Cardiac septum (tissue), 1 donor: ENCODE measurements at places on chromosomes 13 and 19. TPM values are rescaled to one million over a fixed set of nuclear protein-coding genes. Genes with fewer than 3 reads are reported as not detected.

CD22 gene
- total RNA-seq = 0.70 TPM

GRCh38 chr19:17616961-17617806, 61.7 kb downstream of the COLGALT1 start:
- no peak for DNase-seq

DNA sequence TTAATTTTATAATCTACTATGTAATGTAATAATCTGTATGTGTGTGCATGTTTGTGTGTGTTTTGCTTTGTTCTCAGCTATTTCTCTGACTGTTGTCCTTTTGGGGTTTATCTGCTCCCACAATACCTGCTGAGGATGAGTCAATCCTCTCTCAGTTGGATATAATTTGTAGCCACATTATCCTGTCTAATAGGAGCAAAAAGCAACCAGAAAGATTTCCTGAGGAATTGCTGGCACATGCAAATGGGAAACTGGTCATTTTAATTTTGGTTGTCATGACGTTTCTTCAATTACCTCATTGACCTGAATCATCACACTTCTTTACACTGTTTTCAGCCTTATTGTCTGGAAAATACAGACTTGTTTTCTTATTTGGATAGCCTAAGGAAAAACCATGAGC, 488.4 kb downstream of the KLF5 start:
- DNase-seq = no peak

DNA sequence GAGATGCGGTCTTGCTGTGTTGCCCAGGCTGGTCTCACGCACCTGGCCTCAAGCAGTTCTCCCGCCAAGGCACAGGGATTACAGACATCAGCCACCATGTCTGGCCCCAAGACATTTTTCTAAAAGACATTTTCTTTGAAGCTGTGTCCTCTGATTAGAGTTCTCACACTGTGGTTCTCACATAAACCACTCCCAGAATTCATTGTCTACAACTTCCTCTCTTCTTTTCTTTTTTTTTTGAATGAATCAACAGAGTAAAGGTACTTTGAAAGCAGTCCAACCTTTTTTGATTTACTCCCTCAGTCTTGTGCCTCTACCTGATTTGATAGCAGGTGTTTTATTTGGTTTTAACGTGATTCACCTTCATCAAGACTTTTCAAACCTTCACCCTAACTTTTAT, 14.3 kb upstream of the SHD start:
- DNase-seq = no peak

DNA sequence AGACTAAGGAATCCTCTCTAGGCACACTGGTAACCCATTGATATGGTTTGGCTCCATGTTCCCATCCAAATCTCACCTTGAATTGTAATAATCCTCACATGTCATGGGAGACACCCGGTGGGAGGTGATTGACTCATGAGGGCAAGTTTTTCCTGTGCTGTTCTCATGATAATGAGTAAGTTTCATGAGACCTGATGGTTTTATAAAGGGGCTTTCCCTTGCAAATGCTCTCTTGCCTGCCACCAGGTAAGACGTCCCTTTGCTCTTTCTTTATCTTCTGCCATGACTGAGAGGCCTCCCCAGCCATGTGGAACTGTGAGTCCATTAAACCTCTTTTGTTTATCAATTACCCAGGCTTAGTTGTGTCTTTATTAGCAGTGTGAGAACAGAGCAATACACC, 81.4 kb upstream of the GPC6 start:
- DNase-seq = no peak

FGF22 gene
- total RNA-seq = not detected

DNA sequence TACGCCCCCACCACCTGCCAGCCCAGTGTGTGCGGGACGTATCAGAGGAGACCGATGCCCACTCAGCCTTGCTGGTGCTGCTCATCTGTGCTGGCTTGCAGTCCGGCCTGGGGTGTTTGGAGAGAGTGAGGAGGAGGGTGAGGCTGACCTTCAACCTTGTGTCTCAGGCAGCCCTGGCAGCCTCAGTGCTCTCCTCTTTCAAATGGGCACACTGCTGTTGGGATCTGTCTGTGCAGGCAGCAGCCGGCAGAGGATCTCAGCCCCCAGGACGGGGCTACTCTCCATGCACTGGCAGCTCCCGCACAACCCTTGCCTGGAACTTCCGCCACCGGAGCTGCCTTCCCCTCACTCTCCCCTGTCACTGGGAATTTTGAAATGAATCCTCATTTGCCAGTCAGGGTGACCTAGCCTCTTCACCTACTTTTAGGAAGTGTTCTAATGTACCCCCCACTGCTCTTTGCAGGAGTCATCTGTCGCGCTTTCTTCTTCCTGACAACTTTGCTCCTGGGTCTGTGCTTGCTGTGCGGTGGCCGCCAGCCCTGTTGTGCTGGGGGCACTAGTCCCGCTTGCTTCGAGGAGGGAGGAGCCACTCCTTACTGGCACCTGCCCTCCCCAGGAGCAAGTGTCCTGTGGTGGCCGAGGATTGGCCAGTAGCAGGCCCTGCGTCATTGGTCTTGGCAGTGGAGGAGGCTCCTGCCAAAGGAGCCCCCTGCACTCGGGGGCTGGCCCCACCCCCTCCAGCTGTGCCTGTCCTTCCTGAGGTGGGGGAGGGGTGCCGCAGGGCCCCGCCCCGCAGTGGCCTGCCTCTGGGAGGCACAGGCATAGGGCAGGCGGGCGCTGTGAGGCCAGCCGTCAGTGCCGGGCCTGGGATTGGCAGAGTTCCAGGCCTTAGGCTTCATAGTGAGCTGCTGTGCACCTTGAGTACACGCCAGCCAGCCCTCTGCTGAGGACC, 53.4 kb downstream of the TSSK6 start:
- DNase-seq = peak; percentile 81

DNA sequence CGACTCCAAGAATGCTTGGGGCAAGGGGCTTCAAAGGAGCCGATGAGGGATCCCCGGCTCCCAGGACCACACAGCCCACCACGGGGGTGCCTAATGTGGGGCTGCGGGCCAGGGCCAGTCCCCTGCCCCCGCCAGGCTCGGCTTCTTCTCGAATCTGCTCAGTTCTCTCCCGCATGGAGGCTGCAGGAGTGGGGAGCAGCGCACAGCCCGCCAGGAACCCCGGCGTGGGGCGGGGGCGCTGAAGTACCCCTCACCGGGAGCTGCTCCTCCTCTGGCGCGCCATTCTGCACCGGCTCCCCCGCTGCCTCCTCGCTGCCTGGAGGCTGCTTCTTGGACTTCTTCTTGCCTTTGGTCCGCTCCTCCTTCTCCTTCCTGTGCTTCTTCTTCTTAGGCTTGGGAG, 14.7 kb downstream of the IZUMO4 start:
- no peak for DNase-seq

DNA sequence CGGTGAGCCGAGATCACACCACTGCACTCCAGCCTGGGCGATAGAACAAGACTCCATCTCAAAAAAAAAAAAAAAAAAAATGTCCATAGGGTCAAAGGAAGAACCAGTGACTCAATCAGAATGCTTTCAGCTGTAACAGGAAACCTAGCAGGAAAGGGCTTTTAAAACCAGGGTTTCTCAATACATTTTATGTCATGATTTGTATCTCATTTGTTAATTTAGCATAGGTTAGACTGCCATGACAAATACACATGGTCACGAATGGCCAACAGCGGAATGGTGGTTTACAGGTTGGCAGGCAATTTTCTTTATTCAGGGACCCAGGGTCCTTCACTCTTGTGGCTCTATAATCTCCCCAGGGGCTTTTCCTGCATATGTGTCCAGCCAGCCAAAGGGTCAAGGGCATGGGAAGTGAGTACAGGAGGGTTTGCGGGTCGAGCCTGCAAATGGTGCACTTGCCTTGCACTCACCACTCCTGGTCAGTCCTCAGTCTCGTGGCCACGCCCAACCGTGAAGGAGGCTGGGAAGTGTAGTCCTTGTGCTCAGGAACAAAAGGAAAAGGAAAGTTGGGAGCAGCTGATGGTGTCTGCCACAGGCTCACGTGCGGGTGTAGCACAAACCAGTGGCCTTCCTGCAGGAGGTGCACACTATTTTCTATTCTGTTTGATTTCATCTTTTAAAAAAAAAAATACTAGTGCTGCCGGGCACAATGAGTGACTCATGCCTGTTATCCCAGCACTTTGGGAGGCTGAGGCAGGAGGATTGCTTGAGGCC, 14.8 kb downstream of the DHX34 start:
- DNase-seq = no peak

GRCh38 chr13:79778741-79779460, 297.9 kb downstream of the NDFIP2 start:
- DNase-seq = no peak

TPP2 gene
- 31.0 TPM for total RNA-seq

DNA sequence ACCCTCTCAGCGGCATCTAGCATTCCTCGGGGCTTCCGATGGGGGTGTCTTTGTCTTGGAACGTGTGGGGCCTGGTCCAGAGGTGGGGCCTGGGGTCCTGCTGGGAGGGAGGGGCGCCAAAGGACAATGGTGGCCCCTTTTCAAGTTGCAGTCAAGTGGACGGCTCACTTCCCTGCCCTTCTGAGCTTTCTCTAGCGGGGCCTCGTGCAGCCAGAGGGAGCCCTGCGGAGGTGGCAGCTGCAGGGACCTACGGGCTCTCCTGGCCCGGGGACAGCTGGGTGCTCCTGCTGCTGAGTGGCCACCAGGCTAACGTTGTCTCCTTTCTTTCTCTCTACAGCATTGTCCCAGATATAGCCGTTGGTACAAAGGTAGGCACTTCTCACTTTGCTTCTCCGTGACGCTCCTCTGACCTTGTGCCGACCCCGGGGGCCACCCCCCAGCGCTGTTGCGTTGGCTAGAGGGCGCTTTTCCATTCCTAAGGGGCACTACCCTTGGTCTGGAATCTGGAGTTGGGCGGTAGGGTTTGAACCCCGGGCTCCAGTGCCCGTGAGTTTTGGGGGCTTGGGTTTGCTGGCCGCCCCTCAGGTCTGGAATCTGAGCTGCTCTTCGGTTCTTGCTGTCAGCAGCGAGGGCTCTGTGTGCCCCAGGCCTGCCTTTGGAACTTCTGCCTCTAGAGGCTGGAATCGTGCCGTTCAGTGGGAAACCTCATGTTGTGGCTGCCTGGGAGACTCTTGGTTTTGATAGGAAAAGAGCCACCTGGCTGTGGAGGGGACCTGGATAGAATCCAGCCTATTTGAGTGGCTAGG, 2.0 kb downstream of the PTBP1 start:
- no peak for DNase-seq

- DNase-seq = no peak
These were observed 547 bp downstream of the KCNN1 start for GRCh38 chr19:17967257-17968051.

GRCh38 chr19:47540748-47541147, 25.9 kb upstream of the NAPA start:
- no peak for DNase-seq

ZNF256 gene
- 9.4 TPM for total RNA-seq

N4BP2L2 gene
- 132 TPM for total RNA-seq

GRCh38 chr19:29323021-29323430, 110.1 kb upstream of the UQCRFS1 start:
- no peak for DNase-seq

- DNase-seq = no peak
These were observed 8.5 kb downstream of the HNRNPL start for GRCh38 chr19:38841180-38841766.

GRCh38 chr19:38392707-38393308, 4.3 kb downstream of the SPRED3 start:
- DNase-seq = no peak

CEACAM18 gene
- not detected for total RNA-seq

- DNase-seq = no peak
These were observed 1552.5 kb downstream of the UQCRFS1 start for GRCh38 chr19:27660428-27660827.

GRCh38 chr13:76904507-76904906, 18.3 kb upstream of the KCTD12 start:
- no peak for DNase-seq

WDR87 gene
- not detected for total RNA-seq

GRCh38 chr13:67966065-67966464, 735.9 kb upstream of the PCDH9 start:
- no peak for DNase-seq

MBD3L3 gene
- not detected for total RNA-seq

DNA sequence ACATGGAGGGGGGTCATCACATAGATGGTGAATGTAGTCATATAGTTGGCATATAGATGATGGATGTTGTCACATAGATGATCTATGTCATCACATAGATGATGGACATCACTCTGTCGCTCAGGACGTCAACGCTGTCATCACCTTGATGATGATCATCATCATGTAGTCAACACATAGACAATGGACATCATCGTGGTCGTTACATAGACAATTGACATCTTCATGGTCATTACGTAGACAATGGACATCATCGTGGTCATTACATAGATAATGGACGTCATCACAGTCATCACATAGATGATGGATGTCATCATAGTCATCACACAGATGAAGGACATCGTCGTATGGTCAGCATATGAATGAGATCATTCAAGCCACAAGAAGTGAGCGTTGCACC, 28.6 kb upstream of the SLC15A1 start:
- no peak for DNase-seq

DNA sequence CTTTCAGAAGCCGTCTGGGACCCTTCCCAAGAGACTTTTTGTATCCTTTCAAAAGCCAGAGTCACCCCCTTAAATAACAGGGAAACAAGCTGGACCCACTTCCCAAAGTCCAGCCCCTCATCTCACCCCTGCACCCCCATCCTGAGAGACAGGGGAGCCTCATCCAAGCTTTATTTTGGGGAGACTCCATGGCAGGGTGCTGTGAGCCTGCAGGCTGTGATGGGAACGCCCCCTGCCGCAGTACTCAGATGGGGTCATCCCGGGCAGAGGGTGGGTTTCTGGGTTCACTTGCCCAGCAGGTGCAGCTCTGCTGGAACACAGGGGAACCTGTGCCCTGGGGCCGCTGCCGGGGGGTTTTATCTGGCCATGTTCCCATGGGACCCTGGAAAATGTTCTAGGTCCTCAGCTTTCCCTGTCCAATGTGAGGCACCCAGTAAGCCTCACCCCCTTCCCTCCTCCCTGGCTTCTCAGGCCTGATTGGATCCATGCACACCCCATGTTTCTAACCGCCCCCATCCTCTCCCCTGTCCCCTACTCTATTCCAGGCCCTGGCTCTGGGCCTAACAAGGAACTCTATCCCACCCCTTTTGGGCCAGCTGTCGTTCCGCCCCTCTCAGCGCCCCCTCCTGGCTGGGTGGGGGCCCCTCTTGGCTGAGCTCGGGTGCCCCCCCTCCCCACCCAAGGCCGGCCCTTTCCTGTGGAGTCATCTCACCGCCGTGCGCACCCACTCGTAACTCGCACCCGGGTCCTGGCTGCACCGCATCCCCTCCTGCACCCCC, 1.0 kb downstream of the HIF3A start:
- peak; percentile 85 for DNase-seq

ZNF121 gene
- 23.5 TPM for total RNA-seq

- no peak for DNase-seq
These were observed 76.6 kb upstream of the KLF12 start for GRCh38 chr13:74210693-74211393.

DNA sequence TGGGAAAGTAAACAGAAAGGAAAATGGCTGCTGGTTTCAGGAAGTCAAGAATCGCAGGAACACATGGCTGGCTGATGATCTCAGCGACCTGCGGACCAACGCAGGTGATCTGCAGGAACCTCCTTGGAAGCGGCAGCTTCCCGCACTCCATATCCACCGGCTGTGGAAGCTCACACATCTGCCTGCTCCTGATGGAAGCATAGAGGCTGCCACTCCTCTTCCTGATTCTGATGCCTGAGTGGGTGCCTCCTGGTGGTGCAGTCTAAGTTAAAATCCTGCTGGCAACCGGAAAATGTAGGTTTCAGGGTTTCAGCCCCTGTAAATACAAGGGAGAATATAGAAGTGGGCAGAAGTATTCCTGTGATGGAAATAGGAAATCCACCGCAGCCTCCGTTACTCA, 75.5 kb downstream of the TNFSF13B start:
- no peak for DNase-seq

CELF5 gene
- not detected for total RNA-seq

GRCh38 chr19:2579678-2580280, 103.9 kb downstream of the GADD45B start:
- DNase-seq = peak; percentile 50

CD209 gene
- 7.6 TPM for total RNA-seq

PSG11 gene
- not detected for total RNA-seq
